ENCODE measurements at places on chromosomes 7 and 10.

DNA sequence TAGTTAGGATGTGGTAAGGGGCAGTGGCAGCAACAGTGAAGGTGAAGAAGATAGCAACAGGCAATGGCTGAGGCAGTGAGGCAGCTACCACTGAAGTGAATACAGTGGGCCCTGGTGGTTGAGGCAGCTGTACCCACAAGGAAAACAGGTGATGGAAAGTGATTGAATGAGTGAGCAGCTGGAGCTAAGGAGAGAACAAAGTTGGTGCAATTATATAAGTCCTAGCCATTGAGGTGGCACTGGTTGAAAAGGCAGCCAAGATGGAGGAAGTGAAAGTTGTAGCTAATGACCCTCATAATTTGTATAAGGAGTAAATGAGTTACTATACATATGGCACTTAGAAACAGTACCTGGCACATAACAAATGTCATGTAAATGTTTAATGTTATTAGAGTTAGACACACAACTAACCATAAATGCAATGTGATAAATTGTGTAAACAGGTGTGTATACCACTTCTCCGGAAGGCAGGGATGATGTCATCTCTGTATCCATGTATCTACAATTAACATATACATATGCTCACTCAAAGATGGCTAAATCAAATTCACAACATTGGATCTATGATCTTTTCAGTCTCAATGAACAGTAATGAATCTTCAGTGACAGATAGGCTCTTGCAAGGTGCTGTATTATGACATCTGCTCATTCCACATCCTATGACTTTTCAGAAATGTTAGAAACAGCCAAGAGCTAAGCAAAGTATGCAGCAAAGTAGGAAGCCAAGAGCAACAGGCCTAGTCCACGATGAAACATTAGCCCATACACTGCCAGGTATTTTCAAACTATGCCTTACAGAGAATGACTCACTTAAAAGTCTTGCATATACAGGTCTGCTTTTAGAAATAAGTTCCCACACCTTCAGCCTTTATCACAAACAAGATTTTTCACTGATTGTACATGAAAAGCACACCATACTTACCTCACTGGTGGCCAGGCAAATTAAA, 10.7 kb downstream of the XPNPEP1 start:
- DNase-seq, result no peak

GRCh38 chr10:96153070-96153469, 23.0 kb downstream of the ZNF518A start:
- DNase-seq, result no peak

GRCh38 chr7:57375783-57376182, 74.2 kb upstream of the ZNF716 start:
- DNase-seq, result no peak

- no peak for DNase-seq
Observed at GRCh38 chr7:51009716-51010496, 227.2 kb upstream of the GRB10 start.

- no peak for DNase-seq
Observed at GRCh38 chr7:154770962-154771361, 232.0 kb downstream of the PAXIP1 start.

DNA sequence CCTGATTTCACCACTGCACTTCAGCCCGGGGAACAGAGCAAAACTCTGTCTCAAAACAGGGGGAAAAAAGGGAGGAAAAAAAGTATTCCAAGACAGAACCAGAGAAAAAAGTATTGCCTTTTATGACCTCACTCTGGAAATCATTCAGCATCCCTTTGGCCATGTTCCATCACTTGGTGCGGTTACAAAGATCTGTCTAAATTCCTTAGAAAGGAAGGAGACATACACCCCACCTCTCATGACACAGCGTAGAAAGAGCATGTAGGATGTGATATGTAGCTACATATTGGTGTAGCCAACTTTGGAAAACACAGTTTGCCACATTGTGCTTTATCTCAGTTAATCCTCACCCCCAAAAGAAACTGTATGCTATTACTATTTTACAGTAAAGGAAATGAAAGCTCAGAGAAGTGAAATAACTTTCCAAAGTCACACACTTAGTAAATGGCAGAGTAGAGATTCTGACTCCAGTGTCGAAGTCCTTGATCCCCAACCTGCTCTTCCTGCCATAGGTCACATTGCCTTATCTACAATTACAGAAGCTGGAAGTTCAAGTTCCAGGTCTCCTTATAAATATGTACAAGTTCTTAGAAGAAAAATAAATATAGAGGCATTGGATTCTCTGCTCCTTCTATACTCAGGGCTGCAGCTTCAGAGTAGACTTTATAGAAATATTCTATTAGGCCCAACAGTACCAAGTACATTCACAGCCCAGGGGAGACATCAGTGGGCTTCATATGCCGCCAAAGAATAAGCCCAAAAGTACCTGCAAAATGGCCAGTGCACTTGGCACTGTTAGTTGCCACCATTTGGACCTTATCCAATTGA, 91.6 kb upstream of the KMT2E start:
- DNase-seq, result peak; percentile 38

GRCh38 chr10:100477970-100478369, 15.2 kb downstream of the WNT8B start:
- DNase-seq, result no peak

DNA sequence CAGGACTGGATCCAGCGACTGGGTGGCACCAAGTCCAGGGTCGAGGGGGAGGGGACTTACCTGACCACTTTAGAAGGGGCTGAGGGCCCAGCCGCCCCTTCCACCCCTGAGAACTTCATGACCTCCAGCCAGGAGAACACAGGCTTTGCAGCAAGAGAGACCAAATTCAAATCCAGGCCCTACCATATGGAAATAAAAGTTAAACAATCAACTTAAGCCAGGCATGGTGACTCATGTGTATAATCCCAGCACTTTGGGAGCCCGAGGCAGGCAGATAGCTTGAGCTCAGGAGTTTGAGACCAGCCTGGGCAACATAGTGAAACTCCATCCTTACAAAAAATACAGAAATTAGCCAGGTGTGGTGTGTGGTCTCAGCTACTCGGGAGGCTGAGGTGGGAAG, 61.9 kb downstream of the COL13A1 start:
- no peak for DNase-seq

- DNase-seq, result no peak
Observed at GRCh38 chr10:50550291-50550839, 73.4 kb downstream of the SGMS1 start.

DNA sequence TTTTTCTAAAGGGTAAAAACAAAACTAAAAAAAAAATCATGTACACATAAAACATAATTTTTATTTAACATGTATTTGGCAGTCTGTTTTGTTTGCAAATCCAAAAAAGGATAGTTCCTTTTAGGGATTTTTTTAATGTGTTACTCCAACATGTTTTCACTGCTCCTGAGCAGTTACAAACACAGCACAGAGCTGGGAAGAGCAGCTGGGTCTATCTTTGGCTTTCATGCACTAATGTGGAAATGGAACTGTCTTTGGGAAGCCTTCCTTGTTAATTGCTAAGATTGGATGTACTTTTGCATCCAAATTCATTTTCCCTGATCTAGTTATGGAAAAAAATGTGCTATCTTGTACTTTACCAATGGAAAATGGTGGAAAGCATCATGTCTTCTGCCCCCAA, 1035.1 kb downstream of the CNTNAP2 start:
- no peak for DNase-seq

DNA sequence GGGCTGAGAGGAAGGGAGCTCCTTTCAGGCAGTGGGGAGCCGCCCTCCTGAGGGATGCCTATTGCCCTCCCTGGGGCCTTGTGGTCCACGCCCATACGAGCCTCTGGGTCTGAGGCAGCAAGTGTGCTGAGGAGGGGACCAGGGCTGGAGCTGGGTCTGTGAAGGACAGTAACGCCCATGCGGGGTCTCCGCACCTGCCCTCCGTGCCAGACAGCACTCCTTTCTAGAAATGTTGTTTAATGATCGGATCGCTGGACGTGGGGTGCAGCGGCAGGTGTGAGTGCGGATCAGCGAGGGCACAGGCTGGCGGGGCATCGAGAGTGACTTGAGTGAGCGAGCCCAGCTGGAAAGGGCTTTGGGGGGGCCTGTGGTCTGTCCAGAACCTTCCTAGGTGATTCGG, 70.1 kb downstream of the ELFN1 start:
- DNase-seq, result no peak

DNA sequence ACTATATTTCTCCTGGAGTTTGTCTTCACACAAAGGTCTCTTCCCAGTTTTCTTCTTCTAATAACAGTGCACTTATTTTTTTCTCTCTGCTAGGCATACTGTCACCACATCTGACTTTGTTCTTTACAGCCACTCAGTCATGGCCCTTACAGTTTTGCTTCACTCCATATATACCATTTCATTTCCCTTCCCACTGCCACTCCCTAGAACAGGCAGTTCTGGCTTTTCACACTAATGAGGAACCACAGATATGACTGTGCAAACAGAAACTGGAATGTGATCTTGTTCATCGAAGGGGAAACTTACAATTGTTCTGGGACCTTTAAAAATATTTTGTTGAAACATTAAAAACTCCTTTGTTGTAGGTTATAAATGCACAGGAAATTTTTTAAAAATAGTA, 67.3 kb downstream of the EPDR1 start:
- DNase-seq, result no peak

- DNase-seq, result peak; percentile 18
Observed at GRCh38 chr10:18254086-18254485, 113.9 kb downstream of the CACNB2 start.

- DNase-seq, result peak; percentile 23
Observed at GRCh38 chr7:74202841-74203556, 6.8 kb upstream of the LAT2 start.

- DNase-seq, result peak; percentile 89
Observed at GRCh38 chr7:6226194-6226799, 46.1 kb downstream of the CYTH3 start.

DNA sequence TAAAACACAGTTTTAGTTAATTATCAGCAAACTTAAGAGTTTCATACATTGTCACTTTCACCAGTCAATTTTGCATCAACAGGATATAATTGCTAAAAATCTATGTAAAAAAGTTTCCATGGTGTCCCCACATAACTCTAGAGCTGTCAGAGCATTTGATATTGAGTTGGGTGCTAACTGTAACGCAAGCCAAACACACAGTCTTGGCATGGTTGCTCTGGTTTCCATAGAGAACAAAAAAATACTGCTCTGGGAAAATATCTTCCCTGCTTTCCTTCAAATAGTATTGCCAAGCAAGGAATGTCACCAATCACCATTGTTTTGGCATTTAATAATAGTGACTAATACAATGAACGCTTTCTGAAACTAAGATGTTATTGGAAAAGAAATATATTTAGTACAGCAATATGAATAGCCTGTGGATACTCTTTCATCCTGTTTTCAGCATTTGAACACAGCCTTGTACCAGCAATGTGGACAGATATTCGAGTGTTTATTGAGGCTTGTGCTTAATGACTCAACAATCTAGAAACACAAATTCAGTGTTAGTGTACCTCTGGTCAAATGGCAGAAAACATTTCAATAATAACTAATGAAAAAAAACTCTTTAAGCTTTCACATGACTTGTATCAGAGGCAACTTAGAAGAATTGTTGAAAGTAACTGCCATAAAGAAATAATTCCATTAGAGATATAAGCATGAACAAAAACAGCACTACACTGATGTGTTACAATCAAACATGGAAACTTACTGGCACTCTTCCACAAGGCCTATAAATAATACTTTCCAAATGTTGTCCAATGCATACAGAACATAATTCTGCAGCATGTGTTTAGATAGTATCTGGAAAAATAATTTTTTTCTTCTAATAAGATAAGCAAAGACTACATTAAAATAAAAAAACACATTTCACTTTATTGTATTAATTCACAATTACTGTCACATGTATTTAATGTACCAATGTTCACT, 1469.5 kb upstream of the CELF2 start:
- DNase-seq, result no peak

GRCh38 chr10:52442576-52442975, 128.5 kb downstream of the DKK1 start:
- DNase-seq, result no peak

DNA sequence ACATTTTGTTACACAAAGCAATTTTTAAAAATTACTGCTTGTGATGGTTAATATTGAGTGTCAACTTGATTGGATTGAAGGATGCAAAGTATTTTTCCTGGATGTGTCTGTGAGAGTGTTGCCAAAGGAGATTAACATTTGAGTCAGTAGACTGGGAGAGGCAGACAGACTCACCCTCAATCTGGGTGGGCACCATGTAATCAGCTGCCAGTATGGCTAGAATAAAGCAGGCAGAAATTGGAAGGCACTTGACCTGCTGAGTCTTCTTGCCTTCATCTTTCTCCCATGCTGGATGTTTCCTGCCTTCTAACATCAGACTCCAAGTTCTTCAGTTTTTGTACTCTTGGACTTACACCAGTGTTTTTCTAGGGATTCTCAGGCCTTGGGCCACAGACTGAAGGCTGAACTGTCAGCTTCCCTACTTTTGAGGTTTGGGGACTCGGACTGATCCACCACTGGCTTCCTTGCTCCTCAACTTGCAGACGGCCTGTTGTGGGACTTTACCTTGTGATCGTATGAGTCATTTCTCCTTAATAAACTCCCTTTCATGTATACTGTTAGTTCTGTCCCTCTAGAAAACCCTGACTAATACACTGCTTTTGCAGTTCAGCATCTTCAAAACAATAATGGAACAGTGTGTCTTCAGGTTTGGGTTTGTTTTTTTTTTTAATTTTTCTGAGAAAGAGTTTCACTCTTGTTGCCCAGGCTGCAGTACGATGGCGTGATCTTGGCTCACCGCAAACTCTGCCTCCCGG, 244.1 kb upstream of the SEMA3C start:
- no peak for DNase-seq

DNA sequence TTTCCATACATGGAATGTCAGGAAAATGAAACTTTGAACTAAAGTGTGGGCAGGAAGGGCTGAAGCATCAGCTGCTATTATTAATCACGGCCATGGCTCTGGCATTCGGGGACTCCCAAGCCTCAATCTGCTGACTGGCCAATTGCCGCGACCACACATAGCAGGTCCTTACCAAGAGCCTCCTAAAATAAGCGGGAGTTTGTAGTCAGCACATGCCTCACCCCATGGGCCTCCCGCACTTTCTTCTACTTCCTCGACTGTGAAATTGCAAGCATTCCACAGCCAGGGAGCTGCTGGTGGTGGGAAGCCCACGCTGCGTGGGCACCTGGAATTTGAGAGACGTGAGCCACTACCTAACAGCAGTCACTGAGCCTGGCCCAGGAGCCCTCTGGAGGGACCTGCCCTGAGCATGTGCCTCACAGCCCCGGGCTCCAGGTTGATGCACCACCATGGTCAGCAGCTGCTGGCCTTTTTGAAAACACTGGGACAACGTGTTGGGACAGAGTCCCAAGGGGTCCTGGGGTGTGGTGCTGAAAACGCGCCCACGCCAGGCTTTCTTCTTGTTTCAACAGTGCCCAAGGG, 211.4 kb downstream of the TNS3 start:
- DNase-seq, result no peak

GRCh38 chr10:54396031-54396430, 405.0 kb downstream of the PCDH15 start:
- no peak for DNase-seq

- DNase-seq, result no peak
Observed at GRCh38 chr10:34432589-34432988, 382.5 kb downstream of the PARD3 start.

GRCh38 chr10:115903207-115903606, 369.8 kb downstream of the GFRA1 start:
- DNase-seq, result peak; percentile 5

GRCh38 chr7:44273681-44274622, 51.4 kb downstream of the CAMK2B start:
- DNase-seq, result no peak

- no peak for DNase-seq
Observed at GRCh38 chr10:49076319-49076718, 39.0 kb downstream of the VSTM4 start.

- DNase-seq, result no peak
Observed at GRCh38 chr7:3033136-3033535, 10.5 kb downstream of the CARD11 start.

Measured in fibroblast of skin of left quadriceps (primary cell).